ENCODE measurements at places on chromosomes 2 and 18.

DNA sequence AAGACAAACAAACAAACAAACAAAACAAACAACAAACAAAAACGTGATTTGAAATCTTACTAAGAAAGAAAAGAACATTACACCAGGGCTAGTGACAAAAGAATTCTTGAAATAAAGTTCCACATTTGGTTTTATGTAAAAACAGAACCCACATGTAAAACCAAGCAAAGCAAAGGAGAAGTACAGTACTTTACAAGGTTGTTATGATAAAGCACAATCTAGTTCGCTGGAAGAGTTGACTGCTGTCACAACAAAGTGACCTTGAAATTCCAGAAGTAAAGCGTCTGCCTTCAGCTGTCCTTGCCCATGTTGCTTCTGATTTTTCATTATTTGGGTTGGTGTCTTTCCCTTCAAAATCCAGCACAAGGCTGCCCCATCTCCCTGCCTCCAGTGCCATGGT is 94.8 kb upstream of the CYRIA start:
- no peak for DNase-seq

DNA sequence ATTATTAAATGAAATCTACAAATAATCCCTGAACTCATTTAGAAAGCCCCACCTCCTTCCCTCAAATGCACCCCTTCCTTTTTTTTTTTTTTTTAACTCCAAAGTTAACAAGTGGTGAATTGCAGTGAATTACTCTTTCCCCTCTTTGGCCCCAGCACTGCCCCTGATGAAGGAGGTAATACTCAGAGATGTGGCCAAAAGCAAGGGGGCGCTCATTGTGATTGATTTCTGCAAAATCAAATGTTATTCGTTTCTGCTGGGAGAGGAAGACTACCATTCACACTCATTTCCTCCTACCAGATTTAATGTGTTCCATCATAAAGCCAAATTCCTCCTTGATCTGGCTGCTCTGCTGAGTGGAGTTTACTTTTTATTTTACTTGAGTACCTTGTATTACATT is 259.4 kb downstream of the GPD2 start:
- DNase-seq: no peak

- no peak for DNase-seq
Observed at GRCh38 chr2:125169022-125169763, 1144.1 kb downstream of the CNTNAP5 start.

DNA sequence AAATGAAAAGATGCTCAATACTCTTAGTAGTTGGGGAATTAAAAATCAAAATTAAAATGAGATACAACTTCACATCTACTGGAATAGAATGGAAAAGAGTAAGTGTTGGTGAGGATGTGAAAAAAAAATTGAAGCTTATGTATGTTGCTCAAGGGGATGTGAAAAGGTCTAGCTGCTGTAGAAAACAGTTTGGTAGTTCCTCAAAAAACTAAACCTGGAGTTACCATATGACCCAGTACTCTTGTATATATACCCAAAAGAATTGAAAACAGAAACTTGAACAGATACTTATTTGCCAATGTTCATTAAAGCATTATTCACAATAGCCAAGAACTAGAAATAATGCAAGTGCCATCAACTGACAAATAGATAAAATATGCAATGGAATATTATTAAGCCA is 208.4 kb downstream of the FIGN start:
- DNase-seq: no peak

DNA sequence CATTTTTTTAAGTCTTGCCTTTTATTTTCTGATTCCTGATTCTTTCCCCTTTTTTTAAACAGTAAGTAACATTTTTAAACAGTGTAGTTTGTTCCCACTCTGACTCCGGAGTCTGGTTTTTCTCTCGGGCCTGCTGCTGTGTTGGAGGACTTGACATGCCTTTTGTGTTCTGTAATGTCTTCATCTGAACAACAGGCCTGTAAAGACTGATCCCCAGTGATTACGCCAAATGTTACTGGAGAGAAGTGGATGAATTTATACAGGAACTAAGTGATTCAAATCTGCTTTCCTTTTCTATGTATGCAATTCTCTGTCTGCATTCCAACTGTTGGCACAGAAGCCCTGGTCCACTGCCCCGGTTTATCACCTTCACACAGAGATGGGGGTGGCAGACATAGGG is 54.3 kb upstream of the RMDN2 start:
- no peak for DNase-seq

- no peak for DNase-seq
Observed at GRCh38 chr2:144456680-144457079, 63.2 kb downstream of the ZEB2 start.

DNA sequence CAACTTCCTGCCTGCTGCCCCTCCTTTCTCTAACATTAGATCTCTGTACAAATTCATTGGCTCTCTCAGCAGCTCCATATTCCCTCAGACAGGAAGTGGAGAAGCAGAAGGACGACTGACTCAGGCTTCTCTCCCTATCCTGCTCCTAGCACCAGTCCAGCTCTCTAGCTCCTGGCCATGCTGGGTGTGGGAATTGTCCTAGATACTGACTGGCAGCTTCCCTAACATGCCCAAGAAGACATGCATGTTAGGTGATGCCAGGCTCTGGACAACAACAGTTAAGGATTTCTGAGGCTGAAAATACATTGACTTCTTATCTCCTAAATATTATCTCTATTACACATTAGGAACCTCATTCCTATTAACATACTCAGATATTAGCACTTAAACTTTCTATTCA is 292.9 kb downstream of the IKZF2 start:
- no peak for DNase-seq

- DNase-seq: no peak
Observed at GRCh38 chr18:34189656-34190435, 34.9 kb downstream of the NOL4 start.

- DNase-seq: no peak
Observed at GRCh38 chr2:108239786-108240185, at the start of gene SULT1C3. Gene SULT1C3, plus strand, starts transcription at chr2:108239968. Its CDS starts 7,227 bp downstream, at chr2:108247195.

- DNase-seq: no peak
Observed at GRCh38 chr2:47639467-47639866, 143.5 kb upstream of the MSH6 start.

DNA sequence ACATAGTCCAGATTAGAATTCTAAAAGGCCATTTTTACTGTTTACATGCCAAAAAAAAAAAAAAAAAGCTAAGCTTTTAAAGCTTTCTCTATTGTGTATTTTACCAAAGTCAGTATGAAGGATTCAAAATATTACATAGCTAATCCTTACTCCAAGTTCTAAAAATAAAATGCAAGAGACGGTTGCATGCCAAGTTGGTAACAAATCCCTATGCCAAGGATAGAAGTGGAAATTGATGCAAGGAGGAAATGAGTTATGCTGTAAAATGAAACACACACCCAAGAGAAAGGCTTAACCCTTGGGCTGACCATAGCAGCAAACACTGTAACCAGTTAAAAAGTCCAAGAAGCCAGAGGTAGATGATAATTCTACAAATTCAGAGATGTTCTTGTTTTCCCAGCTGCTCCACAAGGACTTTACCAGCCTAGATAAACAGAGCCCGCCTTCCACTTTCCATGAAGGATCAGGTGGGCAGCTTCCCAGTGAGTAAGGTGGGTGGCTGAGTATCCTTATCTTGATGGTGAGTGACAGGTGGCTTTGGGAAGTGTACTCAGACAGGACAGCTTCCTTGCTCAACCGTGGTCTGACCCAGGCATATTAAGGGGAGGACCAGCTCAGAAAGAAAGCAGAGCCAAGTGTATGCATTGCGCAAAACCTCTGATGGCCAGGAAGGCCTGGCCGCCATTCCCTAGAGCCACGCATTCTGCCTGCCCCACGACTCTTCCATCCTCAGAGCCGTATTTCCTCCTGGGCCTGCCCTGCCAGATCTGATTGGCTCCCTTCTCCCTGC is 34.4 kb downstream of the ATP8B1 start:
- peak; percentile 64 for DNase-seq

- DNase-seq: no peak
Observed at GRCh38 chr2:160664603-160665140, 171.1 kb upstream of the RBMS1 start.

DNA sequence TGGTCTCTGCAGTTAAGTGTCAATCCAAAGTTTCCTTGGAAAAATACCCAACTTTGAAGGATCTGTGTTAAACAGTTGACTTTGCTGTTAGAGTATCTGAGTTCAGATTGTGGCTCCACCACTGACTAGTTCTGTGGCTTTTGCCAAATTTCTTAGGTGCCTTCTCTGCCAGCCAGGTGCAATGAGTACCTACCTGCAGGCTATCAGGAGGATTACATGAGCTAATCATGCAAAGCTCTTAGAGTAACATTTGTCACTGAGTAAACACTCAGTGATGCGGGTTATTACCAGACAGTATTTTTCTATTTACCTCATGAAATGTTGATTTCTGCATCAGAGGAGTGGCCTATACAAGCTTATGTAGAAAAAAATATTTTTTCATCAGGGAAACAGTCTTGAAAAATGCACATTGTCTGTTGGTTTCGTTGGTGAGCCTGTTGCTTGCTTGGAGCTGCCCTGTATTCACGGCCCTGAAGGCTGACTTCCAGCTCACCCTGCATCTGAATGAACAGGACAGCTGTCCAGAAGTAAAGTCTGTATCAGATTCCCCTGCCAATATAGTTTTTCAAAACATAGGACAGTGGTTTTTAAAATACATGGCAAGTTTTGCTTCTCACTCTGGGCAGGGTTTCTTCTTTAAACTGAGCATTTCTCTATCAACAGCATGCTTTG is 235.1 kb downstream of the CDCA7 start:
- peak; percentile 3 for DNase-seq

DNA sequence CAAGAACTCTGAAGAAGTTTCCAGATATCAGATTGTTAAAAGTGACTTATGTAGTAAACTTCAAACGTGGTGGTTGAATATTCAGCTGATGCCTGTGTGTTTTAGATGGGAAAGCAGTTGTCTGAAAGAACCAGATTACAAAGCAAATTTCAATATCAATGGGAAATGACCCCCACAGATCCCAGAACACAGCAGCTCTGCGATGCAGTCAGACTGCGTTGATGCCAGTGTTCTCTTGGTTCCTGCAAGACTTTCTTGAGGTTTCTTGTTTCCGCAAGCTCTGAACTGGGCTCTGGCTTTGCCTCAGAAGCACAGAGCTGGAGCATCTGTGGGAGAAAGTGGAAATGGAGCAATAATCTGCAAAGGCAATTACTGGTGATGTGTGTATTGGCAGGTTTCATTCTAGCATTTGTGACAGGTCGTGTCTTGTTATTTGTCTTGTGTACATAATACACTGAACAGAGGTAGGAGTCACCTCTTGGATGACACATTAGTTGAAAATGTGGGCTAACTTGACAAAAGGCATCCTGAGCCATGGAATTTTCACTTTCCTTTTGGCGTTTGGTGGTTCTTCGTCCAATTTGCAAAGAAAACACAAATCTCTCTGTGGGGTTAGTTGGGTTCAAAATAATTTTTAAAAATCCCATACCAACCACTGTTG is 10.8 kb upstream of the LYPD6B start:
- no peak for DNase-seq

DNA sequence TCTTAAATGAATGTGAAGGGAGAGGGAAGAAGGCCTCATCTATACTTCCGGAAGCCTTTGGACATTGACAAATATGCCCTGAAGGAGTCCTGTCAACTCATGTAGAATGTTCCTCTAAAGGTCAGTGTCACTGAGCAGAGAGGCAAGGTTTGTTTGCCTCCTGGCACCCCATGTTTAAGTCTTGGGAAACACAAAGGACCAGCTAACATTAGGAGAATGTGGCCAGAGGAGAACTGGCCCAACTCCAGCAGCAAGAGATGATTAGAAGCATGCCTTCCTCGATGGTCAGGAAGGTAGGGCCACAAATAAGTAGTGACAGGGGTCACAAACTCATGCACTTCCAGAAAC is 5.7 kb downstream of the DYSF start:
- DNase-seq: no peak

DNA sequence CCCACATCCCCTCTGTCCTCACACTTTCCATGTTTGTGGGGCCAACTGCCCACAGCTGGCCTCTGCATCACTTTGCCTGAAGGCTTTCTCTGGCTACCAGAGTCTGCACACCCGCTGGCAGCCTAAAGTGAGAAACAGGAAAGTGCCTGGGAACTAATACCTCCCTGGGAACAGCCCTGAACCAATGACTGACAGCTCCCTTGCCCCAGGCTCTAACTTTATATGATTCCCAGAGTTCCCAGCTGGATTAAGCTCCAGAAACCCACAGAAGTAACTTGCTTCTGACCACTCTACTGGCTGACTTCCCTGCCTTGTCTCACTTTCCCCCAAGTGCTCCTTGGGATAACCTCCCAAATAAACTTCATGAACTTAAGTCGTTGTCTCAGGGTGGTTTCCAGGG is 159.6 kb upstream of the LMAN1 start:
- DNase-seq: no peak

GRCh38 chr18:76766429-76766828 is 55.9 kb upstream of the ZNF236 start:
- no peak for DNase-seq

DNA sequence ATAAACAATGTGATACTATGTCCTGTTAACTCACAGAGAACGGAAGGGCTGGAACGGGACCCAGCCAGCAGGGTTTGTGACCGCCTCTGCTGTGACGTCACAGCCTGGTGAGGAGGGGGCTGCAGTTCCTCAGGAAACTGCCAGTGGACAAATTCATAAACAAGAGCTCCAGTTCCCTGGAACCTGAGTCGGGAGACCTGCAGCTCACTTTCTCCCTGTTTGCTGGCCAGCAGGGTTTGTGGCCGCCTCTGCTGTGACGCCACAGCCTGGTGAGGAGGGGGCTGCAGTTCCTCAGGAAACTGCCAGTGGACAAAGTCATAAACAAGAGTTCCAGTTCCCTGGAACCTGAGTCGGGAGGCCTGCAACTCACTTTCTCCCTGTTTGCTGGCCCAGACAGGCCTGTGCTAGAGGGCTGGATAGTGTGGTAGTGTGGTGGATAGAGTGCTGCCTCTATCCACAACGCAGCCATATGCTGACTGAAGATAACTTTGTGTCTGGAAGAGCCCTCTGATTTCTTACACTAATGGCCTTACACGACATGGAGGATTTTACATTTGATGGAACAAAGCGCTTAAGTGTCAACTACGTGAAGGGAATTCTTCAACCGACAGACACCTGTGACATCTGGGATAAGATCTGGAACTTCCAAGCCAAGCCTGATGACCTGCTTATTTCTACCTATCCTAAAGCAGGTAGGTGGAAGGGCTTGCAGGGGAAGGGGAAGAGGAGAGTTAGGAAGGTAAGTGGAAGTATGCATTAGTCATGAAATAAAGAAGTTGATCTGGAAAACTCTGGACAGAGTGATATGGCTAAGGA is at the start of gene SULT1C4:
SULT1C4 (plus strand) TSS at position 140 of the 816 bp plus-strand sequence; CDS start at position 524, 384 bp downstream.
- DNase-seq: peak; percentile 94

- DNase-seq: no peak
Observed at GRCh38 chr18:23135550-23136325, 453 bp downstream of the CABLES1 start.

DNA sequence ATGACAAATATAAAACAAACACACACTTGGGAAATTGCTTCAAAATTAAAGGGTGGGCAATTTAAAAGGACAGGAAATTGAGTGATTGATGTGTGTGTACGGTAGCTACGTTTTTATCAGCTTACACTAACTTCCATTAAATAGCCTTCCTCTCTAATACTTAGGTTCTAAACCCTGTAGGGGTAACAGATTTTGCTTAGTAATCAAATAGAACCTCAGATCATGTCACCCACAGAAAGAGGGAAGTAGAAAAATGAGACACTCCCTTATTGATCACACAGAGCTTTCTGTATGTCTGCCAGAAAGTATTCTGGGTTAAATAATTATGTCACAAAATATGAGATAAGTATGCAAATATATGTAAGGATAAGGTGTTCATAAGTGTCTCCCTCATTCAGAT is 93.3 kb downstream of the ICA1L start:
- no peak for DNase-seq
